Foreskin fibroblast (primary cell): ENCODE measurements at places on chromosomes 2 and 18.

DNA sequence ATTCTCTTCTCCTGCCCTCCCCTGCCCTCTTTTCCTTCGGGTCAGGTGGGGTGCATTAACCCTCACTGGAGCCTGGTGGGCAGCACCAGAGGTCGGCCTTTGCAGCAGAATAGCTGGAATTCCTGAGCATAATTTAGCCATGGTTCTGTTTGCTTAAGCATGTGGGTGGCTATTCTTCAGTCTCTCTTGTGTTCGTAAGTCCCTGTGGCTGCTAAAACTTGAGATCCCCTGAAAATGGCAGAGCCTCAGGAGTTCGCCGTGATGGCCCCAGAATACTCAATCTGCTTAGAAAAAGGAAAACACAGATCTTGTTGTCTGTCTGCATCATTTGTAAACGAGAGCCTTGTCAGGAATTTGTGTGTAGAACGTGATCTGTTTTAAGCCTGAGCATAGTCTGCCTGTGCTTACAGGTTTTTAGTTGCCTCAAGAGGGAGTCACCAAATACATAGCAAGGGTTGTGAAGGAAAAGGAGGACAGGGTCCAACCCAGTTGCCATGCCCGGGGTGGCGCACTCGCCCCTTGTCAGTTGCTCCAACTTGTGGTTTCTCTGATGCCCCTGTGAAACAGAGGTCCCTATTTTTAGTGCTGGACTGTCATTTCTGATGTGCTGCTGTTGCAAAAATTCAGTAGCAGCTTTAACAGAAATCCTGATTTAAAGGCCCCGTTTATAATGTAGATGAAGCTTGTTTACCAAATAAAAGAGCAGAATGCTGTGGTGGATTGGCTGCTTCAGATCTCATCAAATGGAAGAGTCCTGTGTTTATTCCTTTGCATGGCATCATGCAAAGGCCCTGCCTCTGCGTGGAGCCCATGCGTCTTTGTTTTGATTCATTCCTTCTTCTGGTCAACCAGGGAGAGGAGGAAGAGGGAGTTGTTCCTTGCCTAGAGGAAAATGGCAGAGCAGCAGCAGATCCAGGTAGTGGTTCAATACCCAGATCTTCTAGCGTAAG, 74.8 kb downstream of the WDSUB1 start:
- no peak for DNase-seq

DNA sequence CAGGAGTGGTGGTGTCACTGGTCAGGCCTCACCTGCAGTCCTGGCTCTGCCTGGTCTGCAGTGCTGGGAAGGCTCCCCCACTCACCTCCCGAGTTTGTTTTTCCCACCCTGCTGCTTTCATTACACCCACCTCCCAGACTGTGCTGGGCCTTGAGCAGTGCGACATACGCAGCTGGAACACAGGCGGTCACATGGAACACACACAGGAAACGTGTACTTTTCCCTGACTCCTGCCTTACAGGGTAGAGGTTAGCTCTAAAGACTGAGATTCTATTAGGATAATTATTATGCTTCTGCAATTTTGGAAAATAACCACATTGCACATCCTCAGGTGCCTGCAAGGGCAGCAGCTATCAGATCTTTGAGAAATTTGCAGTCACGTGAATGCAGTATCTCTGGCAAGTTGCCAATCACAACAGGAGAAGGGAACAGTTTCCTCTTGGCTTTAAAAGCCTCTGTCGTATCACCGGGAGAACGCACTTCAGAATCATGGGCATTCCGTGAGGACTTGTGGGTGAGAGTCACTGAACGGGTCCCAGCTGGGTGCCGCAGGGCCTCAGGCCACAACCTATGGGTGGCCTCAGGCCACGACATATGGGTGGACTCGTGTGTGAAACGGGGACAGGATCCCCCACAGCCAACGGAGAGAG, 136.5 kb downstream of the ZNF236 start:
- DNase-seq: peak; percentile 17

GRCh38 chr2:58739033-58739432, 497.9 kb upstream of the FANCL start:
- no peak for DNase-seq

DNA sequence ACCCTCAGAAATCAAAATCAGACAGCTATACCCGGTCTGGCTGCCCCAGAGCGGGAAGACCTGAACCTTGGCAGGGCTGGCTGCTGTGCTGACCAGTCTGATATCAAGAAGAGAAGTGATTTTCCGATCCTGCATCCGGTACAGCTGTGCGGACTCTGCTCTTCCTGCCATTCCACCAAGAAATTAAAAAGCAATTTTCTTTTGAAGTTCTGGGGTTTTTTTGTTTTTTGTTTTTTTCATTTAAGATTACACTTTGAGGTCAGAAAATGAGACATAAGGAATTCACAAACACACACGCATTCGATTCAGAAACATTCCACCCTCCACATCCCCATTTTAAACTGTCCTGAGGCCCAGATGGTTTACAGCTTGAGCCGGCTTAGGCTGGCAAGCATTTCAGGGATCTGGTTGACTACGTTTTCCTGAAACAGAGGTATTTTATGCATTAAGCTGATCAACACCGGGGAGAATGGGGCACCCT, 156.5 kb downstream of the COL6A3 start:
- peak; percentile 82 for DNase-seq

GRCh38 chr2:127400533-127400896, 12.7 kb upstream of the MAP3K2 start:
- no peak for DNase-seq

DNA sequence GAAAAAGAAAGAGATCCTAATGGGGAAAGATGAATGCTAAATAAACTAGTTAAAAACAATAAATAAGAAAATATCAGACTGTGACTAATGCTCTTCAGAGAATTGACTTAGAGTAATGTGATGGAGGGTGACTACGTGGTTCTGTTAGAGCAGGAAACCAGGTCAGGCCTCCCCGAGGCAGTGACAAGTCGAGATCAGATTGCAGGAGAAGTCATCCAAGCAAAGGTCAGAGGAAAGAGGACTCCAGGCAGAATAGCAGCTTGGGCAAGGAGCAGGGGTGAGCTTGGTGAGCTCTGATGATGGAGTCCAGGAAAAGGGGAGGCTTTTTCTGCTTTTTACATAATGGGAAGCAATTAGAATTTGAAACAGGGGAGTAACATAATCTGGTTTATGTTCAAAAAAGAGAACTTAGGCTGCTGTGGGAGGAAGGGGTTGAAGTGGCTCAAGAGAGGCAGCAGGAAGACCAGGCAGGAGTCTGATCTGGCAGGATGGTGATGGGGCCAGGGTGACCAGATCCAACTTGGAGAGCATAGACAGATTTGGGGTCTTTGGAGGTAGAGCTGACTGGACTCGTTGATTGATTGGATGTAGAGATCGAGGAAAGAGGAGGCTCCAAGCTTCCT, 27.3 kb upstream of the ITGB6 start:
- DNase-seq: peak; percentile 92

GRCh38 chr2:196475611-196476010, 163.9 kb upstream of the CCDC150 start:
- DNase-seq: no peak

DNA sequence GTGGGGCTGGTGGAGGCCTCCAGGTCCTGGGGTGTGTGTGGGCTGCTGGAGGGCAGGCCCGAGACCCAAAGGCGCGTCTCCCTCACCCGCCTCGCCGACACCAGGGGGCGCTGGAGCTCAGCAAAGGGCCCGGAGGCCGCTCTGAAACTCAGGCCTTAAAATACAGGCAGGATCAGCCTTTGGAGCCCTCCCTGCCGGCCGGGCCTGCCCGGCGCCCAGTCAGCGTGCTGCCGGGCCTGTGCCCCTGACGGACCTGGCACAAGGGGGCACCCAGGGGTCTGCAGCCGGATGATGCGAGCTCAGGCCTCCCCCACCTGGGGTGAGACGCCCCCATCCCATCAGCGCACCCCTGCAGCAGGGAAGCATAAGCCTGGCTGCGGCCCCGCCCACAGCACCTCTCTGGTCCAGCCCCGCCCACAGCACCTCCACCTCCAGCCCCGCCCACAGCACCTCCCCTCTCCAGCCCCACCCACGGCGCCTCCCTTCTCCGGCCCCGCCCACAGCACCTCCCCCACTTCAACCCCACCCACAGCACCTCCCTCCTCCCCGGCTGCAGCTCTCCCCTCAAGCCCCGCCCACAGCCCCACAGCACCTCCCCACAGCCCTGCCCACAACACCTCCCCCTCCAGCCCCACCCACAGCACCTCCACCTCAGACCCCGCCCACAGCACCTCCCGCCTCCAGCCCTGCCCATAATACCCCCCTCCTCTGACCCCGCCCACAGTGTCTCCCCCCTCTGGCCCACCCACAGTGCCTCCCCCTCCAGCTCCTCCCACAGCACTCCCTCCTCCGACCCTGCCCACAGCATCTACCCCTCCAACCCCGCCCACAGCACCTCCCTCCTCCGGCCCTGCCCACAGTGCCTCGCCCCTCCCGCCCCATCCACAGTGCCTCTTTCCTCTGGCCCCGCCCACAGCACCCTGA, 92.8 kb upstream of the OTOS start:
- DNase-seq: peak; percentile 63

- DNase-seq: no peak
Observed at GRCh38 chr18:45854036-45854586, 28.6 kb downstream of the SIGLEC15 start.

DNA sequence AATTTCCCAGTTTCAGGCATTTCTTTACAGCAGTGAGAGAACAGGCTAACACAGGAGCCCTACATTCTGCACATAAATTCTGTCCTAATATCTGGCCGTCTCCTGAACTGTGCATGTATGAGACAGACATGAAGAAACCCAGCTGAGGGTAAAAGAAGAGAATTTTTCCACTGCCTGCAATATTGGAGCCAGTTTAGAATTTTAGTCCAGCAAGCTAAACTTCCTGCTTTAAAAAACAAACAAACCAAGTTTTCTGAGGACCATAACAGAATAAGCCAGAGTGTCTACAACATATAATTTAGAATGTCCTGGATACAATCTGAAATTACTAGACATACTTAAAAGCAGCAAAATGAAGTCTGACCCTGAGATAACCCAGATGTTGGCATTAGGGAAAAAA, 215.1 kb upstream of the KLHL29 start:
- DNase-seq: no peak

- DNase-seq: peak; percentile 68
Observed at GRCh38 chr2:119283873-119284331, 60.3 kb downstream of the STEAP3 start.

DNA sequence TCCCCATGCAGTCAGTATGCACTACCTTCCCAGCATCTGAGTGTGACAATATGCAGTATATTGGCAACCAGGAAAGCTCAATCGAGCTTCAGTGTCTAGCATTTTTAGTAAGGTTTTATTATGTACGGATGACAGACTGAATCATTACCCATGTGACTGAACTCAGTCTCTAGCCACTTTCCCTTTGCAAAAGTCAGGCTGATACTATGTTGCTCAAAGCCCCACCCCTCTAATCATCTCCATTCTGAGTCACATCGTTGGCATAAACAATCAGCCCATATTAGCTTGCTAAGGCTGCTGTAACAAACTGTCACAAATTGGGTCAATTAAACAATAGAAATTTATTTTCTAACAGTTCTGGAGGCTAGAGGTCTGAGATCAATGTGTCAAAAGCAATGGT, 25.8 kb upstream of the SRD5A2 start:
- DNase-seq: peak; percentile 58

- no peak for DNase-seq
Observed at GRCh38 chr2:188727846-188728245, 246.3 kb upstream of the COL3A1 start.

- no peak for DNase-seq
Observed at GRCh38 chr2:206521612-206522011, 78.3 kb downstream of the ADAM23 start.

- DNase-seq: peak; percentile 74
Observed at GRCh38 chr2:198054299-198054698, 249.9 kb downstream of the PLCL1 start.

- DNase-seq: peak; percentile 46
Observed at GRCh38 chr2:71548646-71549425, 95.5 kb downstream of the DYSF start.

- peak; percentile 74 for DNase-seq
Observed at GRCh38 chr2:196123679-196124373, 47.6 kb downstream of the STK17B start.

DNA sequence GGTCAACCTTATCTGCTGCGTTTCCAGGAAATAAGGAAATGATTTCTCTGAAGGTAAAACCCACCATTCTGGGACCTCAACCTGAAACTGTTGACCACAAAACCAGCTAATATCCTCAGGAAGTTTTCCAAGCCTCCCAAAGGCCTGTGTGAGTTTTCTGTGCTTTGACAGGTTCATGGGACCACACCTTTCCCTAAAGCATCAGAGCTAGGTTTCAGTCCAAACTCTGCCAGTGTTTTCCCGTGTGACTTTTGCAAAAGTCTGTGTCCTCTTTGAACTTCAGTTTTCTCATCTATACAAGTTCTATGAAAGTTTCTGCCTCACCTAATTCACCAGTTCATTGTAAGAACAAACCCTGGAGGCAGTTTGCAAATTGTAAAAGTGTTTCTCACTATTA, 39.8 kb downstream of the VSNL1 start:
- DNase-seq: no peak

GRCh38 chr2:64581018-64581417, 56.9 kb downstream of the AFTPH start:
- DNase-seq: no peak

- DNase-seq: no peak
Observed at GRCh38 chr2:170321526-170321925, 143.6 kb downstream of the MYO3B start.

GRCh38 chr2:205822579-205822978, 140.3 kb downstream of the NRP2 start:
- peak; percentile 23 for DNase-seq

DNA sequence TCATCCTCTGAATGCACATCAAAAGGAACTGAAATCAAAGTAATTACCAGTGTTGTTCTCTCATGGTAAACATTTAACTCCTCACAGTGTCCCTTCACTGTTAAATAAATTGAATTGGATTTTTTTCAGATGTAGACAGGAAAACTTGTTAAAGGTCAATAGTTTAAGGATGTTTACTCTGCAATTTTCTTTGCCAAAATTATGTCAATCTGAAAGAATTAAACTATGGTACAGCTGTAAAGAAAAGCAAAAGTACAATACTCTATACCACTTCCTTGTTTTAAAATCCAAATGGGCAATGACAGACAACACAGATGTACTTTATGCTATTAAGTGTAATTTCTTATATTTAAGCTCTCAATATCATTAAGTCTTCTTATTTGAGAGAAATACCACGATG, 153.2 kb downstream of the WDPCP start:
- no peak for DNase-seq

DNA sequence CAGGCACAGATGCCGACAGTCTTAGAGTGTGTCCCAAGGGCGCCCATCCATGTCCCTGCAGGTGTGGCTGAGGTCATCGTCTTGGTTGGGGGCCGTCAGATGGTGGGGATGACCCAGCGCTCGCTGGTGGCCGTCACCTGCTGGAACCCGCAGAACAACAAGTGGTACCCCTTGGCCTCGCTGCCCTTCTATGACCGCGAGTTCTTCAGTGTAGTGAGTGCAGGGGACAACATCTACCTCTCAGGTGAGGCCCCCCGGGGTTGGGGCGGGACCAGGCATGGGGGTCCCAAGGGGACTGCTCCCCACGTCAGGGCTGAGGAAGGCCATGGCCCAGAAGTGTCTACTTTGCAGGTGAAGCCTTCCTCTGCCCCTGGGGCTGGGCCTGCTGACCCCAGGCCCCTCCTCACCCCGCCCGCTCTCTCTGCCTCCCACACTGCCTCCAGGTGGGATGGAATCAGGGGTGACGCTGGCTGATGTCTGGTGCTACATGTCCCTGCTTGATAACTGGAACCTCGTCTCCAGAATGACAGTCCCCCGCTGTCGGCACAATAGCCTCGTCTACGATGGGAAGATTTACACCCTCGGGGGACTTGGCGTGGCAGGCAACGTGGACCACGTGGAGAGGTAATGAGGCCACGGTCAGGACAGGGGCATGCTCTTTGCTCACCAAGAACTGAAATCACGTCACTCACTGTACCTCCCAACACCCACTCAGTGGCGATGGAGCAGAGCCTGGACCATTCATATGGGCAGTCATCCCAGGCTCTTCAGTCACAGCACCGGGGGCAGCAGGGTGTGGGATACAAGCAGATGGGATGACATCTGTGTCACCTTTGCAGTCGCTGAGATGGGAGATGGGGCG, 230.8 kb downstream of the ATAD2B start:
- DNase-seq: no peak
